ENCODE measurements at places on chromosomes 3 and 15. TPM values are rescaled to one million over a fixed set of nuclear protein-coding genes. Genes with fewer than 3 reads are reported as not detected.

SLC28A1 gene
- not detected for total RNA-seq

KIF15 gene
- 37.0 TPM for total RNA-seq

STRIT1 gene
- total RNA-seq = not detected

DNA sequence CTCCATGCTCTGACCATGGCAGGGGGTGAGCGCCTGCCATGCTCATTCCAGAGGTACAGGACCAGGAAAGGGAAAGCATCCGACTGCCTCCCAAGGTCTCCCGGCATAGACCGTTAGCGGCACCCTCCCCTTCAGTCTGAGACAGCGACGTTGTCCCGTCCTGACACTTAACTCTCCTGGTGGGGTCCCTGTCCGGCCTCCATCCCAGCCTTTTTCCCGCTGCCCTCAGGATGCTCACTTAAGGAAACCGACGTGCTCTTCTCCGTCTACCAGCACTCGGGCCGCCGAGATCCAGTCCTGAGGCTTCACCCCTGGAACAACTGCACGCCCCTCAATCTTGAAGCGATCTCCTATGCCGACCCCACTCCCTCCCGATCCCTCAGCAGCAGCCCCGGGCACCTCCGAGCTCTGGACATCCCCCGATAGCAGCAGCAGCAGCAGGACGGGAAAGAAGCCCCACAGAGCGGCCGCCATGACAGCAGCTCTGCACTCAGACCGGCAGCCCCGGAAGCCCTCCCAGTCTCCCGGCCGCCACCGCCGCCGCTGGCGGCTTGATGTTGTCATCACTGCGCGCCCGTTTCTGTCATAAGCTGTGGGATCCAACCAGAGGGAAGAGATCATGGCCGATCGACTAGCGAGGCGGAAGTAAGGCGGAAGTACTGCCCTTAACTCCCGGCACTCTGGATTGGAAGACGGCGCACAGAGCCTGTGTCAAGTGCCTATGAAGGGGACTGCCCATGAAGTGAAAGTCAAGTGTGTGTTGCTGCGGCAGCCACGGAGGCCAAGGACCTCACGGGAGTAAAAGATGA lies at the start of the genes EMC7 and PGBD4:
TSS of gene EMC7 (minus strand) at position 497 of the 809 bp plus-strand sequence. CDS start at position 474, 23 bp downstream.
TSS of gene PGBD4 (plus strand) at position 718 of the 809 bp plus-strand sequence. CDS start 449 bp downstream, outside the sequence.
- DNase-seq = peak; percentile 98

DNA sequence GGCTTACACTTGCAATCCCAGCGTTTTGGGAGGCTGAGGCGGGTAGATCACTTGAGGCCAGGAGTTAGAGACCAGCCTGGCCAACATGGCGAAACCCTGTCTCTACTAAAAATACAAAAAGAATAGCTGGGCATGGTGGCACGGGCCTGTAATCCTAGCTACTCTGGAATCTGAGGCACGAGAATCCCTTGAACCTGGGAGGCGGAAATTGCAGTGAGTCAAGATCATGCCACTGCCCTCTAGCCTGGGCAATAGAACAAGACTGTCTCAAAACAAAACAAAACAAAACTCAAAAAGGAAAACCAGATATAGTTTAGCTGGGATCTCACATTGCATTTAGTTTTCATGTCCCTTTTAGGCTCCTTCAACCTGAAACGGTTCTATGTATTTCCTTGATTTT lies 2.9 kb upstream of the USP50 start:
- DNase-seq = no peak

P3H2 gene
- total RNA-seq = not detected

DNA sequence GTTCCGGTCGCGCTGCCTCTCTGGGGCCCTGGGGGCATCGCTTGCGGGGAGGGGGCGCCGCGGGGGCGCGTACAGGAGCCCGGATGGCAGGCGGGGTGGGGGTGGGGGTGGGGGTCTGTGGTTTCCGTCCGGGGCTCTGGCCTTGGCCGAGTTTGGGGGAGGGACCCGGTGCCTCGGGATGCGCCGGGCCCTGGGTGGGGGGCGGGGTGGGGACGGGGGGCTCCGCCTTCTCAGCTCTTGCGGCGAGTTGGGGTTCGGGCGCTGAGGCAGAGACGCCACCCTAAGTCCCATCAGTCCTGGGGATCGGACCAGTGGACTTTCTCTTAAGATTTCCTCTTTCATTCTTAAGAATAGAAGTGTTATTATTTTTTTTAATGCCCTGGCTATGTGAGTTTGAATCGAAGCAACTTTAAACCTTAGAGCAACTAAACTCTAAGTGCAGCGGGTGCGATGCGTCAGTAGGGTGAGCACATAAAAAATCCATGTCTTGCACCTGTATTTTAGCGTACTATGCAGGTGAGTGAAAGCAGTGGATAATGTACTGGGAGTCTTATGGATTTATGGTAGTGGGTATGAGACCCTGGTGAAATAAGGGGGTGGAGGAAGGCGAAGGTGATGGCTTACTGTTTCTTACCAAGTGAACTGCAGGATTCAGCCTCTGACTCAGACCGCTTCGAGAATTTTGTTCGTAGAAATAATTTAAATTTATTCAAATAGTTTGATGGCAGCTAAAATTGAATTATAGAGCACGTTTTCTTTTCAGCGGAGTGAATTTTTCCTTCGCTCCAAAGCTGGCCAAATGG lies 762 bp downstream of the CTNNB1 start:
- DNase-seq = peak; percentile 63

HTD2 gene
- 13.0 TPM for total RNA-seq

FAM81A gene
- total RNA-seq = 40.3 TPM

- no peak for DNase-seq
Observed at GRCh38 chr3:126706631-126707030, 2.6 kb downstream of the CHCHD6 start.

DNA sequence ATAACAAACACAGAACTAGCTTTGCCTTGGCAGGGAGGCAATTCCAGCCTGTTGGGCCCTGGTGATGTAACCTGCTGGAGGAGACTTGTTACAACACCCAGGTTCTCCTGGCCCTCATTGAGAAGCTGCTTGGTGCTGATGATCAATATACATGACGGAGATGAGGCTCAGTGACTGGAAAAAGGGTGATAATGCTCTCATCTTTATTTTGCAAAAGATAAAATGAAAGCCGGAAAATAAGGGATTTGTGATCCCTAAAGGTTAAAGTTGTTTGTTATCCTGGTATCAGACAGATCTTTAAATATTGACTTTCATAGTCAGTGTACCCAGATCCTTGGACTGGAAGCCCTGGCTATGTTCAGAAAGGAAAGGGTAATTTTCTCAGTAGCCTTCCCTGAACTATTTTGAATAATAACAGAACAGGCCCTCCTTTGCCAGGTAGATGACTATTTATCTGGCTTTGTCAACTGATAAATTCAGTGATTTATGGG lies 118.9 kb upstream of the MEIS2 start:
- no peak for DNase-seq

ALDH1L1 gene
- not detected for total RNA-seq

SLCO3A1 gene
- 40.0 TPM for total RNA-seq

SMCO1 gene
- not detected for total RNA-seq

DNA sequence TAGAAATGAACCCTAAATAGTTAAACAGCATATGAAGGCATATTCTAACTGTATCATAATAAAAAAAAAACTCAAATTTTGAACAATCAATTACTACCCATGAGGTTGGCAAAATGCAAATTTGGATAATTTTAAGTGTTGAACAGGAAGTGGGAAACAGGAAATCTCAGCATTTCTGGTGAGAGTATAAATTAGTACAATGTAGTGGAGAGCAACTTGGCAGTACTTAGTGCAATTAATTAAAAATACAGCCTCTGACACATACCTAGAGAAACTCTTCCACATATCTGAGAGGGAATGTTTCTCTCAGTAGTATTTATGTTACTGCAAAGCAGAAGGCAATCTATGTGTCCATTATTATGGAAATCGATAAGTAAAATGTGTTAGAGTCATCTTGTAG lies 96.8 kb downstream of the TUSC7 start:
- DNase-seq = no peak

DNA sequence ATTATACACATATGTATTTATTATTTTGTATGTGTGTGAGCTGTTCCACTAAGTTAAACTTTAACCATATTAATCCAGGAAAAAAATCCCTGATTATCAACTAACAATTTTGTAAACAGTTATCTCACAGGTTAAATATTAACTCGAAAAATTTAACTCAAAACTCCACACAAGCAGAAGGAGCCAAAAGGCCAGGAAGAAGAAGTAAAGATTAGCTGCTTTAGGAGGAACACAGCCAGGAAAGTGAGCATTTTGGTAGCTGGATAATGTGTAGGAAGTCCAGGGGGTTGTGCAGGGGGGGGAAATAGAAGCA lies 425.0 kb downstream of the TIGIT start:
- no peak for DNase-seq
